Transverse colon (tissue), 4 donors: ENCODE measurements at places on chromosomes 3 and 15. TPM values are rescaled to one million over a fixed set of nuclear protein-coding genes. Genes with fewer than 3 reads are reported as not detected.

Gene CLDN16
- not detected for total RNA-seq

Gene HRH1
- 6.7 TPM for total RNA-seq

Gene ACAN
- not detected for total RNA-seq

Gene NT5DC2
- total RNA-seq: 16.7 TPM

Gene MESP1
- 12.4 TPM for total RNA-seq

Gene TMEM108
- 1.4 TPM for total RNA-seq

Gene CDV3
- 46.8 TPM for total RNA-seq

Gene SUCNR1
- 0.48 TPM for total RNA-seq

Gene TATDN2
- total RNA-seq: 25.1 TPM

Gene SCAANT1
- not detected for total RNA-seq

Gene CPA3
- 5.6 TPM for total RNA-seq

Gene CGNL1
- total RNA-seq: 2.2 TPM

Gene CP
- total RNA-seq: 0.80 TPM
